ENCODE measurements at places on chromosomes 2 and 18.

- no peak for DNase-seq
Measured at GRCh38 chr18:72427721-72428120, 116.4 kb downstream of the CBLN2 start.

GRCh38 chr2:13524492-13524891, 807.8 kb downstream of the TRIB2 start:
- no peak for DNase-seq

DNA sequence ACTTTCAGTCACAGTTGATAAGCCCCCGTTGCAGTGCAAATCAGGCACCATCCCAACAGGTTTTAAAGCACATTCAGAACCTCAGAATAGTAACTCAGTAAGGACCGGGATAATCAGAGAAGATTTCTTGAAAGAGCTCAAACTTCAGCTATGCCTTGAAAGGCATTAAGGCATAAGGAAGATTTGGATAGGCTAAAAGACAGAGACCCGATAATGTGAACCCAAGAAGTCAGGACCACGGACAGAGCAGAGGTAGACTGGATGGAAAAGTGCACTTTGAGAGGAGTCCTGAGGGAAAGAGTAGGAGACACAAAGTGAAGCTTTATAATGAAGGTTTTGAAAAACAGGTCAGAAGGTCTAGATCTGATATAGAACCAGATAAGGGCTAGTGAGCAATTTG, 36.9 kb upstream of the KLF7 start:
- no peak for DNase-seq

DNA sequence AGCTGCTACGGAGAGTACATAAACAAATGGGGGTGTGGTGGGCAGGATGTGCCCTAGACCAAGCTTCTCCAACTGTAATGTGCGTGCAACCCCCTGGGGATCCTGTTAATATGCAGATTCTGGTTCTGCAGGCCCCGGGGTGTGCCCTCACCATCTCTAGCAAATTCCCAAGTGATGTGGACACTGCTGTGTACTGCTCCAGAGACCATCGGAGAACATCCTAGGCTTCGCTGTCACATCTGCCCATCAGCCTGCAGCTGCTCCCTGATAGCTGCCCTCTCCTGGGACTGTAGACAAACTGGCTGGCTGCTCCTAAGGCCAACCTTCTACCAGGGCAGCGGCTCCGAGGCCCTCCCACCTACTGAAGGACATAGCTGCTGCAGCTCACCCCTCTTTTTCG, 3.2 kb downstream of the HS1BP3 start:
- no peak for DNase-seq

Data from G401 (cell line).